ENCODE measurements at places on chromosomes 12 and 14. TPM values are rescaled to one million over a fixed set of nuclear protein-coding genes. Genes with fewer than 3 reads are reported as not detected.

DNA sequence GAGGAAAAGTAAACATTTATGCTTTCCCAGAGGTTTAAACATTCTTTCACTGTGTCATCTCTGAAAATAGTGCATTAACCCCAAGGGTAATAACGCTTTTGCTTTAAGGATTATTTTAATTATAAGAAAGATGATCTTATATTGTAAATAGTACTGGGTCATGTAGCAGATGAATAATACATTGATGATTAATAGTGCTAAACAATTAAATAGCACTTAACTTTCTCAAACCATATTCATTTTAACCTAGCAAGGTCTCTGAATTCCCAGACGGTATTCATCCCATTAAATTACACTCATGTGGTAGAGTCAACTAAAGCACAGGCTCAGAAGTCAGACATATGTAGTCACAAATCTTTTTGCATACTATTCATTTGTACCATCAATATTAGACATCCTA, 115.6 kb upstream of the FAR2 start:
- no peak for DNase-seq

DNA sequence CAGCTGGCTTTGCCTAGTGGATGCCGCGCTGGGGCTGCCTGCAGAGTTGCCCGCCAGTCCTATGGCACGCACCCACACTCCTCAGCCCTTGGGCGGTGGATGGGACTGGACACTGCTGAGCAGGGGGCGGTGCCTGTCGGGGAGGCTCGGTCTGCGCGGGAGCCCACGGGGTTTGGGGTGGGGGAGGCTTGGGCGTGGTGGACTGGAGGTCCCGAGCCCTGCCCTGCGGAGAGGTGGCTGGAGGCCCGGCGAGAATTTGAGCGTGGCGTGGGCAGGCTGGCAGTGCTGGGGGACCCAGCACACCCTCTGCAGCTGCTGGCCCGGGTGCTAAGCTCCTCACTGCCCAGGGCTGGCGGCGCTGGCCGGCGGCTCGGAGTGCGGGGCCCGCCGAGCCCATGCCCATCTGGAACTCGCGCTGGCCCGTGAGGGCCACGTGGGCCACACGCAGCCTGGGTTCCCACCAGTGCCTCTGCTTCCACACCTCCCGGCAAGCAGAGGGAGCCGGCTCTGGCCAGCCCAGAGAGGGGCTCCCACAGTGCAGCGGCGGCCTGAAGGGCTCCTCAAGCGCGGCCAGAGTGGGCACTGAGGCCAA, 68.1 kb downstream of the ETNK1 start:
- no peak for DNase-seq

GRCh38 chr12:46915082-46915481, 89.3 kb upstream of the SLC38A4 start:
- DNase-seq = no peak

GRCh38 chr12:131397493-131398181, 313.3 kb upstream of the SFSWAP start:
- no peak for DNase-seq

DNA sequence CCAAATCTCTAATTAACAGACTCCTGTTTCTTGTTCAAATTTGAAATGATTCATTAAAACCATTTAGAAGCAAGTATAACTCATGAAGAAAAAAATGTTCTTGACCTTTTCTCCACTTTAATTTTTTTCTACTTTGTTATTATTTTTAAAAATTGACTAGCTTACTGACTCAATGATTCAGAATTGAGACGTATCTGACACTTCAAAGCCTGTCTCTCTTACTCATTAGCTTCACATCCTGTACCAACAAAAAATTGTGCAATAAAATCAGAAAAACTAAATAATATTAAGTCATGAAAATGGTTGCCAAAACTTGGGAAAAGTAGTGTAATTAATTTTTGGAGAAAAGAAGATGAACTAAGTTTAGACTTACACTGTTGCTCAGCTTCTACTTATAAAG, 331.2 kb downstream of the SLC16A7 start:
- DNase-seq = no peak

DNA sequence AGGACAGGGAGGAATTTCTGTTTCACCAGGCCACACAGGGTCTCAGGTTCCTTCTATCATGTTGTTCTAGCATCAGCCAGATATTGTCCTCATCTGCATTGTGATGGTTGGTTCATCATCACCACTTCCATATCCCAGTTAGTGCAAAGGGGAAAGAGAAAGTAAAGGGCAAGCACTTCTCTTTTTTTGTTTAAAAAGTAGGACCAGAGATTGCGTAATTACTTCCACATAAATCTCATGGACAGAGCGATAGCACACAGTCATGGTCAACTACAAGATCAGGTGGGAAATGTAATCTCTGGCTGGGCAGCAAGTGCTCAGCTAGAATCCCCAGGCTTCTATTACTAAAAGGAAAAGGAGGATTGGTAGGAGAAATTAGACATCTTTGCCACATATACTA, 155.1 kb downstream of the KIF21A start:
- DNase-seq = no peak

DNA sequence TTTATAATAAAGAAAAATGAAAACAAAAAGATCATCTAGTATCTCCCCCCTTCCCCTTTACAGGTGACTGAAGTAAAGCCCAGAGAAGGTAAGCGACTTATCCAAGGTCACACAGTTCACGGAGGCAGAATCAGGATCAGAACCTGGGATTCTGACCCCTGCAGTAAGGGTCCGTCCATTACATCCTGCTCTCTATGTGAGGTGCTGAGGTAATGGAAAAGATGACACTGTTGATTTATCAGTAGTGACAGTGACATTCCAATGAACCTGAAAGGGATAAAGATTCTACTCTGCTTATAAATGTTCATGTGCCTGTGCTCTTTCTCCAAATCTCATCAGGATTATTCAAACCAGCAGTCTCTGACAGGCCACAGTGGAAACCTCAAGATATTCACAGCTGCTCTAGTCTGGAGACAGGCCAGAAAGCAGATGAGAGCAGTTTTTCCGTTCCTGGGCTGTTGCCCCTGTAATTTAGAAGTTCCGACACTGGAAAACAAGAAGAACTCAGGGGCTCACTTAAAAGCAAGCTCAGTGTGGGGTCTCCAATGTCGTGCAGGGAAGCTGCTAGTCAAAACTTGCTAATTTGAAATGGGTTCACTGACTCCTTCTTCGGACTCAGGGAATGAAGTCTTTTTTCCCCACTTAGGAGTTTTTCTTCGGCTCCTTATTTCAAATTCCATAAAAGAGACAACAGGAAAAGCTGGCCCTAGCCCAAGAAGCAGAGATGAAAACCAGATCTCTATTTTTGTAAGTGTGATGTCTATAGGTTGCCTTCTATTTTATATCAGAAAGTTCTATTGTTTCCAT, 131.8 kb upstream of the EEA1 start:
- DNase-seq = no peak

- no peak for DNase-seq
Observed at GRCh38 chr12:3130057-3130830, 53.1 kb downstream of the TSPAN9 start.

DNA sequence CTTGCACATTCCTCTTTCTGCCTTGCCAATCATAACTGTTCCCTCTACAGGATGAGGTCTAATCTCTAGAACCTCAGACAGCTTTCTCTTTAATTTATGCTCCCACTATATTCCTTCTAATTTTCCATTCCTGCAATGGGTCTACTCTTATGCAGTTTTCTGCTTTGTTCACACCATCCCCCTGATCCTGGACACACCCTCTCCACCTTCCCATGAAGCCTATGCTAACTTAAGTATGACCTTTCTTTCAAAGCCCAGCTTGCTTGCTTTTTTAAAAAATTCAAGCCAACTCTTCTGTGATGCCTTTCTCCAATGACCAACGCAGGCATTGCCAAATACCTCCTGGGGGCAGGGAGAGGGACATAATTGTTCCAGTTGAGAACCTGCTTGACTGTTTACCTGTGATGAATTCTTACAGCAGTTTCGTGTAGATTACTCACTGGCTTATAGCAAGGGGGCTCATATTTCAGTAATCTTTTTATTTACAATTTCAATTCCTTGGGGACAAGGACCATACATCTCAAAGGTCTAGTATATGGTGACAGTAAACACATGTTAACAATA, 7.8 kb downstream of the SLC38A1 start:
- DNase-seq = no peak

GRCh38 chr12:26460361-26460760, 265.0 kb downstream of the SSPN start:
- no peak for DNase-seq

- DNase-seq = no peak
Observed at GRCh38 chr12:110304061-110304551, 23.1 kb downstream of the ATP2A2 start.

DNA sequence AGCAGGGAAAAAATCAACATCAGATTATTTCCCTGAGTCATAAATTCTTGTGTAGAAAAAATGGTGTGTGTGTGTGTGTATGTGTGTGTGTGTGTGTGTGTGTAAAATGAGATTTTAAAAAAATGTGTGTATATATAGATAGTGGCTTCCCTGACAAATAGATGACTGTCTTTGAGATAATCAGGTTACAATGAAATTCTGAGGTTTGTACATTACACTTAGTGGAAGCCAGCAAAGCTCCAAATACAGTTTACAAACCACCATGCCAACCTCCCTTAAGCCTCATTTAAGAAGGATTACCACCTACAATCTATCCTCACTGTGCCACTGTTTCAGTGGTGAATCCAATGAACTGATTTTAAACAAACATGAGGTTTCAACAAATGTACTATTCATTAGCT, 93.8 kb downstream of the MED13L start:
- DNase-seq = no peak

DNA sequence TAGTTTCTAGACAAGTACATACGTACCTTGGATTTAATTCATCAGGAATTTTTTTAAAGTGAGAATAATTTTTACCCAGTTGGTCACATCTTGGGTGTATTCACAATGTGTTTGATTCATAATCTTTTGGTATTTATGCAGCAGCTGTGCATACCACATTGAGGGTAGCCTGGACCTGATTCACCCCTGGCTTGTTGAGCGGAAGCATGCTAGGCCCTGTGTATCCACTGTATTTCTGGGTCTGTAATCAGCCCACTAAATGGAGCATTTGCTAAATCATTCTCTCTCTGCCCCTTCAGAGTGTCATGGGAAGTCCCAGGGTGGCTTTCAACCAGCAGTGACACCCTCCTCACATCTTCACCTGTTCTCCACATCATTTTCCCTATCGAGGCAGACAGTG, 203.8 kb upstream of the RGS6 start:
- DNase-seq = no peak

DNA sequence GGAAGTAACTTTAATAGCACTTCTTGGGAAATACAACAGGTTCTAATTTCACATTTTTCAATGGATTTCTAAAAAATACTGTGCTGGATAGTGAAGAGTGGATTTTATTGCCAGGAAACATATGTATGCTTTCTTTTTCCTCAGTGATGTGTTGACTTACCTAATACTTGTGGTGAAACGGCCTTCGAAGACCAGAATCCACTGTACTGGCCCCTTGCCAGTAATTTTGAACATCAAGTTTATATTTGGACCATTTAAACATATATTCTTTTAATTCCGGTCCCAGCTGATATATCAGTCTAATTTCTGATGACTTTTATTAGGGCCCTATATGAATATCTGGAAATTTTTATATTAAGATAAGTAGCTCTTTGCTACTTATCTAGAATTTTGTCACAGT, 1.8 kb downstream of the MSRB3 start:
- DNase-seq = no peak

GRCh38 chr12:64178122-64178521, 44.0 kb downstream of the KICS2 start:
- DNase-seq = no peak

- no peak for DNase-seq
Observed at GRCh38 chr12:103769240-103769945, 71.6 kb downstream of the NT5DC3 start.

GRCh38 chr12:13390918-13391317, 194.4 kb downstream of the EMP1 start:
- no peak for DNase-seq

GRCh38 chr12:88855301-88855700, 275.0 kb upstream of the KITLG start:
- DNase-seq = no peak

GRCh38 chr12:131901431-131902331, 7.3 kb downstream of the ULK1 start:
- DNase-seq = no peak

- no peak for DNase-seq
Observed at GRCh38 chr14:104356738-104357688, 218.6 kb downstream of the KIF26A start.

GRCh38 chr14:75088566-75089373, 19.3 kb downstream of the ZC2HC1C start:
- DNase-seq = peak; percentile 76

- no peak for DNase-seq
Observed at GRCh38 chr12:6903722-6904121, 900 bp upstream of the LRRC23 start.

DNA sequence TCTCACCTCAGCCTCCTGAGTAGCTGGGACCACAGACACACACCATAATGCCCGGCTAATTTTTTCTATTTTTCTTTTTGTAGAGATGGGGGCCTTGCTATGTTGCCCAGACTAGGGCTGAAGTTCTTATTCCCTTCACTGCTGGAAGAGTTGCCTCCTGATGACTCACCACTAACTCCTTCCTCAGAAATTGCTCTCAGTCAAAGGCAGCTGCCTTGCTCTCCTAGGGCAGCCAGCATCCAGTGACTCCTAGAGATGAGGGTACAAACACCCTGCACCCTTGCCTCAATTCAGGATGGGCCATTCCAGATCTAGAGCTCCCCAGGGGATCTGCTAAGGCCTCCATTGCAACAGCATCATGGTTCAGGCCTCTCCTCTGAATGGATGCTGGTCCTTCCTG, 54.0 kb upstream of the RASSF8 start:
- DNase-seq = no peak

GRCh38 chr14:100192250-100192671, 32.8 kb upstream of the DEGS2 start:
- DNase-seq = no peak

GRCh38 chr12:119692997-119693396, 25.1 kb downstream of the PRKAB1 start:
- DNase-seq = no peak

The SUSD6 gene
- total RNA-seq = 7.8 TPM

The GLT8D2 gene
- total RNA-seq = 1.4 TPM

The SIX1 gene
- total RNA-seq = 13.4 TPM

The AREL1 gene
- 15.5 TPM for total RNA-seq

The EFS gene
- 1.6 TPM for total RNA-seq

The PPP1R36 gene
- 0.61 TPM for total RNA-seq

The SMCO3 gene
- total RNA-seq = 0.05 TPM

The RPS6KA5 gene
- total RNA-seq = 5.1 TPM

The SCNN1A gene
- 0.61 TPM for total RNA-seq

The SLIRP gene
- 187 TPM for total RNA-seq

The SLCO1B1 gene
- not detected for total RNA-seq

The P2RX2 gene
- total RNA-seq = 0.66 TPM

The TMEM179 gene
- total RNA-seq = 0.09 TPM

The FAM181A gene
- total RNA-seq = not detected

Measured in thymus (tissue), 14 donors.